Hematopoietic multipotent progenitor cell (in vitro differentiated cells): ENCODE measurements at places on chromosomes 1 and 21. TPM values are rescaled to one million over a fixed set of nuclear protein-coding genes. Genes with fewer than 3 reads are reported as not detected.

DNA sequence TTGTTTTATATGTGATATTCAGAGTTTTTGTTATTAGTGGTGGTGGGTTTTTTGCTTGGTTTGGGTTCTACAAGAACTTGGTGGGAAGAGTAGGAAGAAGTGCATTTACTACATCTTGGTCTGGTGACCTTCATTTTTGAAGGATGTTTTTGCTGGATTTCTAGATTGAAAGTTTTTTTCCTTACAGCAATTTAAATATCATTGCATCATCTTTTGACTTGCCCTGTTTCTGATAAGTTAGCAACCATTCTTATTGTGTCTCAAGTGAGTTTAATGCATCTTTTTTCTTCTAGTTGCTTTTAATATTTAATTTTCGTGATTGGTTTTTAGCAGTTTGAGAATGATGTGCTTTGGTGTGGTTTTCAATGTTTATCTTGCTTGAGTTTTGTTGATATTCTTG is 447.7 kb downstream of the DISC1 start:
- no peak for DNase-seq

DNA sequence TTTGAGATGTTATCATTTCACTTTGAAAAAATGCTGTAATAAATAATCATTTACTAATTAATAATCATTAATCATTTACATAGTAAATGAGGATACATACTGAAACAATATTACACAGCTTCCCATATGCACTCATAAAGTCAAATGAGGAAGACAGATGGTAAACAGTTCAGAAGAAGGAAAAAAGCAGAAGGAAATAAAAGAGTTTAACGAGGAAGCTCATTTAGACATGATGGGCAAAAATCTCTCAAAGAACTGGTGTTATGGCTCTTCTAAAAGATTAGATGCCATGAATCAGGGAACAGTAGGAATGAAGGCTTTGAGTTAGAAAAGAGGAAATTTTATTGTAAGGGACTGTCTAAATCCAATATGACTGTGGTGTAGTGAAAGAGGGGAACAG is 347.6 kb downstream of the PTPRC start:
- no peak for DNase-seq

- DNase-seq, result no peak
Measured at GRCh38 chr1:183778045-183778444, 26.9 kb upstream of the RGL1 start.

Gene LCE2A
- not detected for total RNA-seq

Gene SPRR4
- not detected for total RNA-seq

Gene VSIG8
- total RNA-seq, result not detected

Gene ADORA1
- not detected for total RNA-seq

GRCh38 chr21:32352526-32352925 is 40.3 kb downstream of the URB1 start:
- DNase-seq, result no peak

DNA sequence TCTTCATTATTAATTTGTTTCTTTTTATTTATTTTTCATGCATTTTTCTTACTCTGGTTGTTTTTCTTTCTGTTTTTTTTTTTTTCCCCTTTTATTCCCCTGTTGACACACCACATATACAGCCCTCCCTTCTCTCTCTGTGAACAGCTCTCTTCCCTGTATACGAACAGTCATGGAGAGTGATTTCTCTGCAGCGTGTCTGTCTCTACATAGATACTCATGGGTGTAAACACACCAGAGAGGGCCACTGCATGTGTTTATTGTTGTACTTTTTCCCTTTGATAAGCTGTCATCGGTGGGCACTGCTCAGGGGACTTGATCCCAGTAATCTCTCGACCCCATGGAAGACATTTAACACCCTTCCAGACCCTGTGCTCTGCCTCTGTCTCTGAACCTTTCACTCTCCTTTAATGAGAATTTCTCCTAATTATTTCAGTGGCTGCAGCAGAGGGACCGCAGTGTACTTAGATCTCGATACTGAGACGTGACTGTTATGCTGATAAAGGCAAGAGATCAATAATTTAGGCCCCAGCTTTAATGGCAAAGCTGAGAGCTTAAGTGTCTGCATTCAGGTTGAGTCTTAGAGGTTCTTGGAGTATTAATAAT is 113.1 kb downstream of the PBX1 start:
- no peak for DNase-seq

Gene GFI1
- 15.9 TPM for total RNA-seq

- peak; percentile 9 for DNase-seq
Measured at GRCh38 chr1:226360106-226360746, 47.7 kb downstream of the PARP1 start.

Gene SLC26A9
- under 0.01 TPM for total RNA-seq

GRCh38 chr1:116179419-116179818 is 68.2 kb downstream of the MAB21L3 start:
- DNase-seq, result no peak

DNA sequence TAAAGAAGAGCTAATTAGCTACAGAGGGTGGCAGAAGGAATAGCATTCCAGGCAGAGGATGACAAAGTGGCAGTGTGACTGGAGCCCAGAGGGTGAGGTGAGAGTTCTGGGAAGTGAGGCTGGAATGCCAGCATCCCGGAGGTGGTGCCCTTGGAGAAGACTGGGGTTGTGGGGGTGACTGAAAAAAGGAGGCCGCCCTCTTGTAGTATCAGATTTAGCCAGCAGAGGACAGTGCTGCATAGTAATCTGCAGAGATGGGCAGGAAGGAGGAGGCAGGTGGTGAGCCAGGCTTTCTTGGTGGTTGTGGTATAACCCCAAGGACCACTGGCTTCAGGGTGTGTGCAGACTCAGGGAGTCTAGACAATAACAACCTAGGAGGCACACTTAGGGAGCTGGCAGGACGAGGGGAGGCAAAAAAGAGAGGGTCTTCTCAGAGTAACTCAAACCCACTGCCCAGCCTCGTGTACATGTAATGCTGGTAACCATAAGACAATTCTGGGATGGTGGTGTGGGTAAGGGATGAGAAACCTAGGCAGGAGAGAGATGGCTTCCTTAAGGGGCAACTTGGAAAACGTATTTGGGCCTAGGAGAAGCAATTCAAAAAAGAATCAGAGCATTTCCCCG is 30.5 kb downstream of the MROH7 start:
- peak; percentile 26 for DNase-seq

- no peak for DNase-seq
Measured at GRCh38 chr21:43922949-43923348, 57.9 kb downstream of the AGPAT3 start.

Gene KCNA3
- total RNA-seq, result 37.2 TPM

GRCh38 chr1:197837911-197838310 is 62.6 kb upstream of the DENND1B start:
- DNase-seq, result no peak

Gene DCDC2B
- under 0.01 TPM for total RNA-seq

GRCh38 chr1:19656780-19657466 is 7.8 kb upstream of the HTR6 start:
- DNase-seq, result no peak

Gene IQGAP3
- total RNA-seq, result 1.9 TPM

Gene LRIF1
- total RNA-seq, result 4.6 TPM

Gene MIXL1
- 1.6 TPM for total RNA-seq

Gene HSD3B2
- total RNA-seq, result not detected

- no peak for DNase-seq
Measured at GRCh38 chr1:27469334-27469733, 20.6 kb downstream of the WASF2 start.

Gene CA14
- total RNA-seq, result not detected

DNA sequence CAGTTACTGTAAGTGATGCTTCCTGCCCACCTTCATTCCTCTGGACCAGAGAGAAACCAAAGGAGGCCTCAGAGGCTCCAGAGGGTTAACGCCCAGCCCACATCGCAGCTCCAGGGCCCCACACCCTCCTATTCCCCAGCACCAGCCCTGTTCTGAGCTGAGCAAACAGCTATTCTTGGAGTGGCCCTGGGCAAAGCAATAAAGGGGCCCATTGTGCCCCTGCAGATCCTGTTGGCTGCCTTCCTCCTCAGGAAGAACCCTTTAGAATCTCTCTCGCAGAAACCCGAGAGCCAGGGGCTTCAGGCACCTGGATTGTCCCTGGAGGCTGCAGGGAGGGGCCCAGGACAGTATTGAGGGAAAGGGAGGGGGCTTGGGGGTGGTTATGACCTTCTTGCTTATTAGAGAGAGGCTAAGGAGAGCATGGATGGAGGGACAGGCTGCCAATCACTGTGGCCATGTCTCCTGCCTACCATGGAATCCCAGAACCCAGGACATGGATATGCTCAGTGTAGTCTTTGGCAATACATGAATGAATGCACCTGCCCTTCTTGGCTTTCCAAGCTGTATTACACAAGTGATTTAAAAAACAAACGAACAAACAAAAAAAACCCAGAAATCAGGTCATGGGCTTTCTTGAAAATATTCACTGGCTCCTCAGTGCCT is 9.2 kb downstream of the PADI2 start:
- no peak for DNase-seq
